ENCODE measurements at places on chromosomes 12 and 14. TPM values are rescaled to one million over a fixed set of nuclear protein-coding genes. Genes with fewer than 3 reads are reported as not detected.

The ARHGAP9 gene
- 2.1 TPM for total RNA-seq

The COCH gene
- 25.3 TPM for total RNA-seq

The GOLGA5 gene
- 19.8 TPM for total RNA-seq

The TAS2R31 gene
- 29.9 TPM for total RNA-seq

The SPX gene
- 1.5 TPM for total RNA-seq

The RNASE2 gene
- not detected for total RNA-seq

The AQP5 gene
- total RNA-seq, result 0.82 TPM

The CDKN3 gene
- total RNA-seq, result 11.3 TPM

The REM2 gene
- 4.0 TPM for total RNA-seq

The KRT75 gene
- not detected for total RNA-seq

The KLRD1 gene
- 0.27 TPM for total RNA-seq

The ANO2 gene
- total RNA-seq, result 17.1 TPM

The LRRC23 gene
- 12.8 TPM for total RNA-seq

The PRICKLE1 gene
- 19.0 TPM for total RNA-seq

The TIMM9 gene
- 20.1 TPM for total RNA-seq

The PAWR gene
- total RNA-seq, result 16.6 TPM

The CAPRIN2 gene
- total RNA-seq, result 57.9 TPM

The NCAPD2 gene
- total RNA-seq, result 22.3 TPM

The RAD9B gene
- 0.91 TPM for total RNA-seq

The SLC41A2 gene
- total RNA-seq, result 70.6 TPM

The TMPRSS12 gene
- not detected for total RNA-seq

The DCN gene
- total RNA-seq, result 120 TPM

The SERPINA9 gene
- total RNA-seq, result not detected

The FGF6 gene
- total RNA-seq, result not detected

The OASL gene
- 0.18 TPM for total RNA-seq

The HOXC13 gene
- total RNA-seq, result not detected

The GLIPR1L2 gene
- 1.5 TPM for total RNA-seq

The SIX6 gene
- total RNA-seq, result not detected

The SLC7A7 gene
- 2.2 TPM for total RNA-seq

The CAPZA3 gene
- not detected for total RNA-seq

The NXPH4 gene
- total RNA-seq, result 11.0 TPM

The TAS2R8 gene
- total RNA-seq, result 1.5 TPM

The EXOC3L4 gene
- total RNA-seq, result 0.36 TPM

The IL31 gene
- total RNA-seq, result not detected

The TRHDE gene
- total RNA-seq, result 31.1 TPM

The SLC39A5 gene
- 0.45 TPM for total RNA-seq

The TSPAN19 gene
- total RNA-seq, result 1.9 TPM

The RNF41 gene
- total RNA-seq, result 64.3 TPM

The LRRC10 gene
- not detected for total RNA-seq

The REP15 gene
- 0.82 TPM for total RNA-seq

The SOX5 gene
- 47.7 TPM for total RNA-seq

The NOS1 gene
- 3.8 TPM for total RNA-seq

The LBHD2 gene
- total RNA-seq, result not detected
